Activated naive CD8-positive, alpha-beta T cell treated with anti-CD3 and anti-CD28 coated beads, Interleukin-2, amount 10 ng/mL, durations not matched to agents 7 days and 5 days (primary cell): ENCODE measurements at places on chromosomes 6 and 20.

- H3K27me3 ChIP-seq: peaks cover 5% of the 10 kb centered on the region
- H3K27ac ChIP-seq: no peak overlapping the region
- no peaks in the 10 kb centered on the region for H3K4me1 ChIP-seq
- H3K4me3 ChIP-seq: no peak overlapping the region
Observed at GRCh38 chr6:148407372-148407771, 64.7 kb downstream of the SASH1 start.

GRCh38 chr6:160477901-160478300 is 129.7 kb downstream of the SLC22A3 start:
- H3K4me3 ChIP-seq: no peak overlapping the region
- peaks cover 35% of the 10 kb centered on the region for H3K36me3 ChIP-seq
- peaks cover 2% of the 10 kb centered on the region for H3K4me1 ChIP-seq
- H3K27me3 ChIP-seq: peaks cover 4% of the 10 kb centered on the region
- H3K27ac ChIP-seq: no peak overlapping the region

DNA sequence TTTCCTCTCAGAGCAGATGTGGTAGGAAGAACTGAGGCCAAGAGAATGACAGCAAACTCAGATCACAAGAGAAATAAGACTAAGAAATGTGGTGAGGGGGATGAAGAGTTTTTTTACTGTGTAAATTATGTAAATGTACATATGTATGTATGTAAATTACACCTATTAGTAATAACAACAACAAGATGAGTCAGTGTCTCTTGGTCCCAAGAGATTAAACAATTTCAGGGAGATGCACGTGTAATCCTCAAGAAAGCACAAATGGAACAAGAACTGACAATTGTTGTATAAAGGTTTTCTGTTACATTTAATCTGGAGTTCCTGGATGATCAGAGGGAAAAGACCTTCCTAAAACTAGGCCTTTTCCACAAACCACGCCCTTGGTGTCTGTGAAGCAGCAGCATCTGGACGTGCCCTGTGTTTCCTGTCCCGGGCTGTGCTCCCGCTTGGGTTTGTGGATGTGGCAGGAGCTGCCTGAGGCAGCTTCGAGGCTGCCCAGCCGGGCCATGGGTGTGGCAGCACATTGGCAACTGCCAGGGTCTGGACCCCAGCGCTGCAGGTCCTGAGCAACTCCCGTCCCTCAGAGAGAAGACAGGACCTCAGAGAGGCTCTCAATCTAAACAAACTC is 994 bp downstream of the CLDN20 start:
- H3K4me3 ChIP-seq: no peak overlapping the region
- no peaks in the 10 kb centered on the region for H3K27me3 ChIP-seq
- H3K4me1 ChIP-seq: peaks cover 3% of the 10 kb centered on the region
- no peak for DNase-seq

GRCh38 chr6:105569706-105570105 is 166.8 kb upstream of the PREP start:
- no peak overlapping the region for H3K27ac ChIP-seq
- no peak for DNase-seq
- no peaks in the 10 kb centered on the region for H3K4me1 ChIP-seq
- H3K4me3 ChIP-seq: no peak overlapping the region

DNA sequence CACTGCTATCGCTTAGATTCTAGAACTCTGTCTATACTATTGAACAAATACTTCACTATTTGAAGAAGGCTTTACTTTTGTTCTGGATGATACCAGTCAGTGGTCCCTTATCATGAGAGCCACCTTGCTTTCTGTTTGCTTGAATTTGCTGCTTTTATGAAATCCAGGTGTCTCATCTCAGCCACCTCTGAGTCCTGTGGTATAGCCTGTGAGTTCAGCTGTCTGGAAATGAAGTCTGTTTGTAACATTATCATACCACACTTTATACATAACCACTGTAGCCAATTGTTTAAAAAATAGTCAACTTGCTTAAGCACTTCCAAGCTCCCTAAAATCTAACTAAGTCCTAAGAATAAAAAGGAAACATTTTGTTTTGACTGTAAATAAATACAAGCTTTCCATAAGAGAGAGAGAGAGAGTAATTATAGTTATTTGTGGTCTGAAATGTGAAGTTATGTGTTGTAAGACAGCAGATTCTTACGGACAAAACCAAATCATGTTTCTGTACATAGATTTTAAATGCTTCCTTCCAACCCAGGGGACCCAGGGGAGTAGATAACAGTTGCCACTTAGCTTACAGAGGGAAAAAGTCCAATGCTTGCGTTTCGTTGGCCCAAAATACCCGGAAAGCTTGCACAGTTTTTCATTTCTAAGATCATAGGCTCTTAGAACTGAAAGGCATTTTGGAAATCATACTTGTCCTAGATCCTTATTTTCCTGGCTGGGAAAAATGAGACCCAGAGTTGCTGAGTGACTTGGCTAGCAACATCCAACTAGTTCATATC is 1107.8 kb upstream of the FLRT3 start:
- H3K27ac ChIP-seq: no peak overlapping the region
- H3K4me1 ChIP-seq: no peaks in the 10 kb centered on the region
- no peak for DNase-seq
- no peaks in the 10 kb centered on the region for H3K36me3 ChIP-seq

DNA sequence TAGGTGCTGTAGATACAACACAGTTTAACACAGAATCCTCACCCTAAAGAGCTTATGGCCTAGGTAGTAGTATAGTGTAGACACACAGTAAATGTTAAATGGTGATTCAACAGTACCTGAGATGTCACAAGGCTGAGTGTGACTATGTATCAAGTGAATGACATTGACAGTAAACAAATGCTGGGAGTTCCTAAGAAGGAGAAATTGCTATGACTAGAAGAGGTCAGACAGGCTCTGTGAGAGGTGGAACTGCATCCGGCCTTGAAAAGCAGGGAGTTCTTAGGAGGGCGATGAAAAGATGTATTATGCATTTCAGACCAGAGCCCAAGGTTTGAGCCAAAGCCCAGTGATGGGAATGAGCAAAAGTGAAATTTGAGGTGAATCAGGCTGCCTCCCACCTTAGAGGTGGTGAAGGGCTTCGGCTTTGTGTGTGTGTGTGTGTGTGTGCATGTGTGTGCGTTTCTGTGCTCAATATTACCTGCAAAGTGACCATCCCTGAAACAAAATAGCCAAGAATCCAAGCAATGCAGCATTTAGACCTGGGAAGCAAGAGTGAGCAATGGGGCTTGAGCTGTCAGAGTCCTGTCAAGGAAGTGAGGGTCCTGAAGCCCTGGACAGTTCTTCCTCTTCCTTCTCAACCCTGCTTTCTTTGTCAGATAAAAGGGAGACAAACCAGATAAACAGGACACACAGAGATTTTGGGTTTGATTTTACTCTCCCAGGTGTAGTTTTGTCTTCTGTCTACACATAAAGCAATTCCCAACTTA is 32.3 kb upstream of the CITED2 start:
- DNase-seq: no peak
- no peaks in the 10 kb centered on the region for H3K36me3 ChIP-seq
- H3K27ac ChIP-seq: no peak overlapping the region
- no peaks in the 10 kb centered on the region for H3K4me1 ChIP-seq

DNA sequence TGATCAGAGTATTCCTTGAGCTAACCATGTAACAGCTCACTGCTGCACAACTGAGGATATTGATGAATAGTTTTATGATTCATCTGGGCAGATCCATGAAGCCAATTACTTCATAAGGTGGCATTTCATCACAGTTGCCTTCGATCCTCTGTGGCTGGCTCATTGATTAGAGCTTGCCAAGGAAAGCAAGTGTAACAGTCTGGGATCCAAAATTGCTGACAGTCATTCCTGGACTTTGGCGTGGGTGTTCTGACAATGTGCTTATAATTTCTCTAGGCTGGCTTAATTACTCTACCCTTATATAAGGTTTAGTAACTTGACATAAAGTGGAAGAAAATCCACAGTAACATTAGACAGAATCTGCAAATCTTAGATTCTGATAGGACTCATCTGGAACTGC is 551.3 kb upstream of the CDH4 start:
- H3K27me3 ChIP-seq: no peaks in the 10 kb centered on the region
- no peak for DNase-seq
- H3K4me1 ChIP-seq: no peaks in the 10 kb centered on the region
- H3K4me3 ChIP-seq: no peak overlapping the region
- no peaks in the 10 kb centered on the region for H3K36me3 ChIP-seq

DNA sequence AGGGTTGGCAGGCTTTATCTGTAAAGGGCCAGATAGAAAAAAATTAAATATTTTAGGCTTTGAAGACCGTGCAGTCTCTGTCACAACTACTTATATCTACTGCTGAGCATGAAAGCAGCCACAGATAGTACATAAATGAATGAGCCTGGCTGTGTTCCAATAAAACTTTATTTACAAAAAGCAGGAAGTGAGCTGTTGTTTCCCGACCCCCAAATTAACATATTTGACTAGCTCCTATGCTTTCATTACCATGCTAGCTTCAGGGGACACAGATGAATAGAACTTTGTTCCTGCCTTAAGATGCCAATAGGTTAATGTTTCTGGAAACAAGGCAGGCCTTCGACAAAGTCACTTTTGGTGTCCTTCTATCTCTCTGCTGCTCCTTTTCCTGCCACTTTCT is 1058.0 kb upstream of the FLRT3 start:
- DNase-seq: no peak
- no peaks in the 10 kb centered on the region for H3K4me1 ChIP-seq
- no peaks in the 10 kb centered on the region for H3K27me3 ChIP-seq
- H3K36me3 ChIP-seq: no peaks in the 10 kb centered on the region

DNA sequence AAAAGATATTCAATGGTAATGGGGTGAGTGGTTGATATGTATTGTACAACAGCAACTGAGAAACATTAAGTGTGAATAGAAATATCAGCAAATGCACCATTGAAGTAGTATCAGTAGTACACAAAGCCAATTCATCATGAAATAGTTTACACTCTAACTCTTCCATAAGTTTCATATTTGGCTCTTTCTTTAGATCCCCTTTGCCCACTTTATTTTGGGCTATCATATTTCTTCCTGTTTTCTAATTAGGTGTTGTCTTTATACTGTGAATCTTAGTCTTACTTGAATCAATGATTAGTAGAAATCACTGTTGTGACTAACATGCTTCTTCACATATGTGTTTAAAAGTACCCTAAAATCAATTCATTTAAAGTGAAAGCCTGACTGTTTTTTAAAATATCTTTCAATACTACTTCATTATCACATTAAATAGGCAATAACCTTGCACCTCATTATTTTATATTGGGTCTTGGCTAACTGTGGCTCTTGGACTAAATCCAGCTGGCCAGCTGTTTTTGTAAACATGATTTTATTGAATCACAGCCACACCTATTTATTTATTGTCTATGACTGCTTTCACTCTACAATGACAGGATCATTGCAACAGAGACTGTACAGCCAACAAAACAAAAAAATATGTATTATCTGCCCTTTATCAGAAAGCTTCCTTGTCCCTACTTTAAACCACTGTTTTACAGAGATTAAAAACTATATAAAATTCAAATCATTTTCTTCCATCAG is 38.9 kb downstream of the EYS start:
- H3K27me3 ChIP-seq: no peaks in the 10 kb centered on the region
- no peaks in the 10 kb centered on the region for H3K36me3 ChIP-seq
- no peak overlapping the region for H3K27ac ChIP-seq
- DNase-seq: no peak

DNA sequence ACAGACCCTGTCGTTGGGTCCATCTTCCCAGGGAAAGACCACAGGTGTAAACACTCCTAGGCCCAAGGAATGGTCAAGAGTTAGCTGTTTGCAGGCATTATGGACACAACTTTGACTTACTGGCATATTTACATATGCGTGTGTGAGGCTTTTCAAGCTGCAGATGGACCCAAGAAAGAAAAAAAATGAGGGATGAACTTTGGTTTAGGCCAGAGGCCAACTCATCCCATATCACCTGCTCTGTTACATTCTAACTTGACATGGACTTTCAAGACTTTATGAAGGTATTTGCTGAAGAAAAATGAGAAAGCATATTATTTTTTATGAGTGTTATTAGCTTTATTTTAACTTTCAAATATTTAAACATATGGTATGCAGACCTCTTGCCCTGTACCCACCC is 6.9 kb downstream of the COL19A1 start:
- no peaks in the 10 kb centered on the region for H3K36me3 ChIP-seq
- H3K4me3 ChIP-seq: no peak overlapping the region
- no peak for DNase-seq
- H3K4me1 ChIP-seq: no peaks in the 10 kb centered on the region

GRCh38 chr6:17107863-17108262 is 6.0 kb downstream of the STMND1 start:
- H3K36me3 ChIP-seq: no peaks in the 10 kb centered on the region
- peaks cover 16% of the 10 kb centered on the region for H3K27me3 ChIP-seq
- no peak for DNase-seq
- no peak overlapping the region for H3K4me3 ChIP-seq
- H3K27ac ChIP-seq: no peak overlapping the region

DNA sequence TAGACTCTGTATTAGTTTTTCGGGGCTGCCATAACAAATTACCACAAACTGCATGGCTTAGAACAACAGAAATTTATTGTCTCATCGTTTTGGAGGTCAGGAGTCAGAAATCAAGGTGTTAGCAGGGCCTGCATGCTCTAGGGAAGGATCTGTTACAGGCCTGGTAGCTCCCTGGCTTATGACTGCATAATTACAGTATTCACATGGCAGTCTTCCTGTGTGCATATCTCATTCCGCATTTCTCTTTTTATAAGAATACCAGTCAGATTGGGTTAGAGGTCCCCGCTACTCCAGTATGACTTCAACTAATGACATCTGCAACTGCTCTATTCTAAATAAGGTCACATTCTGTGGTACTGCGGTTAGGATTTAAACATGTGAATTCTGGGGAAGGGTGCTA is 59.3 kb upstream of the SLC2A12 start:
- H3K27ac ChIP-seq: no peak overlapping the region
- H3K36me3 ChIP-seq: no peaks in the 10 kb centered on the region
- DNase-seq: no peak

DNA sequence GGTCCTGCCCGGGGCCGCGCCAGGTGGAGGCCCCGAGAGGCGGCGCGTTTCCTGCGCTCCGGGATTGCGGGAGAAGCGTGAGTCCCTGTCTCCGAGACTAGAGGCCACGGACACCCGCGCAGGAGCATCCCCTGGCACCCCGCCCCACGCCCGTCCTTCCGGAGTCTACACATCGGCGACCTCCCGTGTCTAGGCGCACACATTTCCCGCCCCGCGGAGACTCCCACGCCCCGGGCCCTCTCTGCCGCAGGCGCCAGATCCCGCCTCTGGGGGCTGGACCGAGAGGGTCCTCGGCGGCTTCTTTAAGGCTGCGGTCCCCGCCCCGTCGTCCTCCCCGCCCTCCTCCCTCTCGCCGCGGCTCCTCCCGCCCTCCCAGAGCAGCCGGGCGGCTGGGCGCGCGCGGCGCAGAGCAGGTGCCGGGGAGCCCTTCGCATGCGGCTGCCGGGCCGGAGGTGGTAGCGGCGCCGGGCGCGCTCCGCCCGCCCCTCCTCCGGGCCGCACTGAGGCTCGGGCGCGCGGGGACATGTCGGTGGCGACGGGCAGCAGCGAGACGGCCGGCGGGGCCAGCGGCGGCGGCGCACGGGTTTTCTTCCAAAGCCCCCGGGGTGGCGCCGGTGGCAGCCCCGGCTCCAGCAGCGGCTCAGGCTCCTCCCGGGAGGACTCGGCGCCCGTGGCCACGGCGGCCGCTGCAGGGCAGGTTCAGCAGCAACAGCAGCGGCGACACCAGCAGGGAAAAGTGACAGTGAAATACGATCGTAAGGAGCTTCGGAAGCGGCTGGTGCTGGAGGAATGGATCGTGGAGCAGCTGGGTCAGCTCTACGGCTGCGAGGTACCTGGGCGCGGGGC is at the start of gene PPP1R14C:
Gene PPP1R14C, plus strand, starts transcription at position 375 of the 846 bp plus-strand sequence. Its CDS starts 149 bp downstream, at position 524.
- no peaks in the 10 kb centered on the region for H3K36me3 ChIP-seq
- peak within 1 kb of the TSS; percentile 51 for H3K4me3 ChIP-seq
- peak; percentile 54 for DNase-seq
- peaks cover 5% of the 10 kb centered on the region for H3K4me1 ChIP-seq
